ENCODE measurements at places on chromosomes 13 and 19. TPM values are rescaled to one million over a fixed set of nuclear protein-coding genes. Genes with fewer than 3 reads are reported as not detected.

- no peak for DNase-seq
- H3K27ac ChIP-seq: no peak overlapping the region
- no peak overlapping the region for H3K4me3 ChIP-seq
- no peaks in the 10 kb centered on the region for H3K4me1 ChIP-seq
- H3K36me3 ChIP-seq: no peaks in the 10 kb centered on the region
These were observed 1389.0 kb downstream of the PCDH9 start for GRCh38 chr13:65841156-65841555.

DNA sequence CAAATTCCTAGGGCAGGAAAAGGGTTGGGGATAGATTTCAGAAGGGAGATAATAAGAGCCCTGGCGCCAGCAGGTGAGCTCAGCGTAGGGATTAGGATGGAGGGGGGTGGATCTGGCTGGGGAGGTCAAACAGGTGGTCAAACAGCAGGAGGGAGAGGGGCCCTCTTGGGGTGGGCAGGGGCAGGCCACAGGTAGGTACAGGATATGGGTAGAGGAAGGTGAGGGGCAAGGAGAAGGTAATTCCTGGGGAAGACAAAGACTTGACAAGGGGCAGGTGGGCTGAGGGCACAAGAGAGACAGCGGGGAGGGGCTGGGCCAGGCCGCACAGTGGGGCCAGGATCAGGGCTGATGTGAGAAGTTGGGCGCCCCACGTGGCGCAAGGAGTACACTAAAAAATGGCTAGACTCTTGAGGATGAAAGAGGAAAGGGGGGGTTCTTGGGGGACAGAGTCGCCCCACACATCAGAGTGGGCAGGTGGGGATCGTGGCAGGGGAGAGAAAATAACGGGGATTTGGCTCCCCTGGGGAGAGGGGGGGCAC is 713 bp downstream of the KRI1 start:
- H3K27me3 ChIP-seq: no peaks in the 10 kb centered on the region
- H3K27ac ChIP-seq: peak overlapping the region; percentile 38
- H3K4me1 ChIP-seq: no peaks in the 10 kb centered on the region
- no peak for DNase-seq
- H3K36me3 ChIP-seq: no peaks in the 10 kb centered on the region

DNA sequence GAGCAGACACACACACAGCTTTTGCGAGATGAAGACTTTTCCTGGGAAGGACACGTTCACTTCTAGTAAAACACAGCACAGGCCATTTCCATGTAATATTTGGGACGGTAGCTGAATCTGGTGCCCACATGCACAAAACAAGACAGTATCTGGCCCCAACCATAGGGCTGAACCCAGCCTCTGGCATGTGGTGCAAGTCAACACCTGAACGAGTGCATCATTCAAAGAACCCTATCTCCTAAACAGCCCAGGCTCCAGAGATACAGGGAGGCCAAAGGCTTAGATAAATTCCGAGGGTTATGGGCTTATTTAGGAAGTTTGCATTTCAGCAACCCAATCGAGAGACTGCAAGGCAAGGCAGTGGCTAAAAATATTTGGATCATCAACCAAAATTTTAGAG is 2.7 kb upstream of the TFDP1 start:
- H3K27me3 ChIP-seq: no peaks in the 10 kb centered on the region
- no peak for DNase-seq
- no peaks in the 10 kb centered on the region for H3K36me3 ChIP-seq
- no peaks in the 10 kb centered on the region for H3K4me1 ChIP-seq
- no peak overlapping the region for H3K4me3 ChIP-seq

DNA sequence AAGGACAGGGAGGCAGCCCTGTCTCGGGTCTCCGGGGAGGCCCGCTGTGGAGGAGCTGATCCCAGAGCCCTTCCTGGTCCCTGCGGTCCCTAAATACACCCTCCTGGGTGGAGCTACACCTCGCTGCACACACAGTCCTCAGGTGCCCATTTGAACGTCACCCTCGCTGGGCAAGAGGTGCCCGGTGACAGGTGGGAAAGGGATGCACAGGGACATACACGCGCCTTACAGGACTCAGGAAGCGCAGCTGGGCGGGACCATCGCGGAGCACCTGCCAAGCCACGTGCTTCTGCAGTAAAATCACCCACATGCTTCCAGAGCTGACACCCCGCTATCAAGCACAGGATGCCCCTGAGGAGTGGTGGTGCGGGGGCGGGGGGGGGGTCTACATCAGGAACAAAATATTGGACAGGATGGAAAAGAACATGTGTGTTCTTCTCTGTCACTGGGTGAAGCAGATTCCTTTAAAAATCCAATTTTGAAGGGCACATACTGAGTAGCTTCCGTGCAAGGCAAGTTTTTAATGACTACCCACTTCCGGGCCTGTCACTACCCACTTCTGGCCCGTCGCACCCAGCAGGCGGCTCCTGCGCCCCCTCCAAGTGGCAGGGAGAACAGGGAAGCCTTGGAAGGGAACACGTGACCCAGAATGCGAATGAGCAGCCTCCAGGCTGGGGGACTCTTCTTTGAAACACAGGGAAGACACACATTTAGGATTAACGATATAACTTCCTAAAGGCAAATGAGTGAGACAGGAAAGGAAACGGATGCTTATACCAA is 78.9 kb downstream of the COL4A1 start:
- no peak overlapping the region for H3K4me3 ChIP-seq
- H3K27ac ChIP-seq: no peak overlapping the region
- H3K36me3 ChIP-seq: no peaks in the 10 kb centered on the region
- DNase-seq: no peak

- H3K36me3 ChIP-seq: no peaks in the 10 kb centered on the region
- H3K27me3 ChIP-seq: peaks cover 2% of the 10 kb centered on the region
- peak overlapping the region; percentile 92 for H3K27ac ChIP-seq
These were observed 1.5 kb upstream of the FTL start for GRCh38 chr19:48963371-48964204.

Gene GPR12
- polyA plus RNA-seq: not detected

Gene UGGT2
- polyA plus RNA-seq: 8.3 TPM
